ENCODE measurements at places on chromosomes 2 and 18. TPM values are rescaled to one million over a fixed set of nuclear protein-coding genes. Genes with fewer than 3 reads are reported as not detected.
A peak's percentile ranks its signal among the peaks of the same experiment; 100 is the strongest.

SLC5A7 gene
- total RNA-seq, result not detected

IHH gene
- not detected for total RNA-seq

DSC3 gene
- total RNA-seq, result 0.02 TPM

ALPP gene
- total RNA-seq, result 1.5 TPM

MRO gene
- total RNA-seq, result 1.2 TPM

ACKR3 gene
- 1.0 TPM for total RNA-seq

KCNG2 gene
- not detected for total RNA-seq

ST8SIA5 gene
- total RNA-seq, result 0.48 TPM

TEX44 gene
- not detected for total RNA-seq

SCYGR2 gene
- total RNA-seq, result not detected

TXNDC2 gene
- 0.29 TPM for total RNA-seq

DNA sequence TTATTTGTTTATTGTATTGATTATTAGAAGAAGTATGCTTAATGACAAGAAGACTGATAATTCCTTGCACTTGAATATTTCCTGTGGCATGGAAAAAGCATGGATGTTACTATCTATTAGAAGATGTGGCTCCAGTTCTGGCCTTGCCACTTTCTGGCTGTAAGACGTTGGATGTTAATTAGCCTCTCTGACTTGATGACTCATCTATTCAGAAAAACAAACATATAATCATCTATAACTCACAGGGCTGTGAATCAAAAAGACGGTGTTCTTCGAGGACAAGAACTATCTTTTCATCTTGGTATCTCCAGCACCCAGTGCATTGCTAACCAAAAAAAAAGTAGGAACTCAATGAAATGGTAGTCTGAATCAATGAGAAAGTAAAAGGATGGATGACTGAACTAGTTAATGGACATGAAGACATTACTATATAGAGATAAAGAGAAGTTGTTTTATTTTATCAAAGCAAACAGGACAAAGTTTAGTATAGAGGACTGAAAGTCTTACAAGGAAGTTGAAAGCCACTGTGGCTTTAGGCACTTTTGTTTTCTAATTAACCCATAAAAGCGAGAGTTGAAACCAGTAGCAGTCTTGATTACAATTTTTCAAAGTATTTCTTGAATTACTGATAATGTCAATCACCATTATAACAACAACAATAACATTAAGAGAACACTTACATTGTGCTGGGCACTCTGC is 145.3 kb downstream of the RND3 start:
- no peak for DNase-seq

- DNase-seq, result no peak
These were observed 23.1 kb downstream of the APOB start for GRCh38 chr2:21020668-21021288.

GRCh38 chr2:223772363-223772762 is 65.0 kb downstream of the AP1S3 start:
- no peak for DNase-seq

DNA sequence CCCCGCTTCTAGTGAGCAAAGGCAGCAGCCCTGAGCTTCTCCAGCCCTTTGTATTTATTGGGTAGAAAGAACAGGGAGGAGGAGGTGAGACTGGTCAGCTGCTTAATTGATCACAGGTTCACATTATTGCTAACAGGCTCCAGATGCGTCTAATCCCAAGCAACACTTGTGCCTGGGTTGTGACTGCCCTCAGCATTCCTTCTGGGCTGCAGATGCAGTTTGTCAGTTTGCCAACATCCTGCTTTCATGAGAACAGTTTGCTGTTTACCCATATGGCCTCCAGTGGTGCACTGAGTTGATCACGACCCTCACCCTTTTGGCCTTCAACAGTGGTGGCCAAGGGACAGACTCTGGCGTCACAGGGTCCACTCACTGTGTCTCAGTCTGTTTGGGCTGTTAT is 159.5 kb upstream of the ZNF516 start:
- no peak for DNase-seq

DNA sequence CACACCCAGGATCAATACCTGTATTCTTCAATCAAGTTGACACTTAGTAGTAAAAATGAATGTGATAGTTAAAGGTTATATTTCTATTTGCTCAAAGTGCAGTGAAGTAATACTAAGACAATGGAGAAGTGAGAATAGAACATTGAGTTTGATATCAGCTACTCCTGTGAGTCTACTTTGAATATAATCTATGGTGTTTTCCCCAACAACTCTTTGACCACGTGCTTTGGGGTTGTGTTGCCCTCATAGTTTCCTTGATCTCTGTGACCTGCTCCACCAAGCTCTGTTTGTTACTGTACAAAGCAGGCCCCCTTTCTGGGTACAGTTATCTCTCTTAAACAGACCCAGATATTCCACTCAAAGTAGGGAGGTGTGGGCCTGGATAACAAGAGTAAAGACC is 222.9 kb downstream of the GALR1 start:
- no peak for DNase-seq

DNA sequence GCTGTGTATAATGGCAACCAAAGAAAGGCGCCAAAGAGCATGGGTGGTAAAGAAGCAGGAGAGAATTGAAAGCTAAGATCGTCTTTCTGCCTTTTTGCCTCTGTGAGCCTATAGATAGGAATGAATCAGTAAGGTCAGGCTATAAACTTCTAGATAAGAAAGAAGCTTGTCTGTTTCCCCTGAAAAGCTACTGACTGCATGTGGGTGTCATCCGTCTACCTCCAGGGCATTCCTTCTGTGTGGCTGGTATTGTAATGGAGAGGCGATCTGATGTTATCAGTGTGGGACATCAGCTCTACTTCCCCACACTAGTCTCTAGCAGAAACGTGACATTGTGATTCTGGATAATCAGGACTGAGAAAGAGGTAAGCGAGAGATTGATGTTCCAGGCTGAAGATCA is 63.4 kb upstream of the PLA2R1 start:
- DNase-seq, result no peak

- DNase-seq, result no peak
These were observed 318.0 kb upstream of the NRP2 start for GRCh38 chr2:205364261-205364660.

DNA sequence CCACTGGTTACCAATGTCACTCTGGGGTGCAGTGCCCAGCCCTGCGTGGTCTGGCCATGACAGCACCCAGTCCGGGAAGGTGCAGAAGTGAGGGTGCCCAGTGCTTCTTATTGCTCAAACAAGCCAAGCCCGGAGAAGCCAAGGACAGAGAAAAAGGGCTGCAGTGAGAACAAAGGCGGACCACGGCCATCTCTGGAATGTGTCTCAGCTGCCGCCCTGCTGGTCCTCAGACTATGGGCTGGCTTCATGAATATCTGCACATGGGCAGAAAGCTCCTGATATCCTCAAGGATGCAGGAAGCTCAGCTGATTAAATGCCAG is 28.7 kb downstream of the COPS9 start:
- DNase-seq, result no peak

DNA sequence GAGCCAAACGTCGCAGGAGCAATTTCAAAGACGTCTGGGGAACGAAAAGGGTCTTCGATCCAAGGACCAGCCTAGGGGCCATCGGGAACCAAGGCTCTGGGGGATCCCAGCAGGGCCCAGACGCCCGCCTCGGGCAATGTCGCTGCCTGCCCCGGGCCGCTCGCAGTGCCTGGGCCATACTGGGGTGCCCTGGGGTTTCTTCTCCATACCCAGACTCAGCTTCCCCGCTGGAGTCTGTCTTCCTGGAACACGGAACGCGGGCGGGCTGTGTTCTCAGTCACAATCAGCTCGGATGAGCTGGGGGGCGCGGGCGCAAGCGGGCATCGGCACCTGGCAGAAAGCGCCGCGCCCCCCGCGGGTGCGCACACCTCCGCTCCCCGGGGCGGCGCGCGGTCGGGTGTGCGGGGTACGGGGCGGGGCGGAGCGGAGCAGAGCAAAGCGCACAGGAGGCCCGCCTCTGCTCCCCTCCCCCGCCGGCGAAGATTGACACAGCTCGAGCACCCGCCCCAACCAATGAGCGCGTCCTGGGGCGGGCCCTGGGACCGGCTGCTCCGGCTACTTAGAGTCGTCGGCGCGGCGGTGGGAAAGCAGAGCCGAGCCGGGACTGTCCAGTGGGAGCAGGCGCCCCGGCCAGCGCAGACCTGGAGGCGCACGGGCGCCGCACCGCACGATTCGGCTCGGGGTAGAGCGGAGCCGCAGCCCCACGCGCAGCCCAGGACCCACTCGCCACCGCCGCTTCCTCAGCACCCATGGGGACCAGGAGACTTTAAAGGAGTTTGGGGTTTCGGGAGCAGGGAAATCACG is at the start of gene LRATD1:
TSS of gene LRATD1 (plus strand) at position 585 of the 804 bp plus-strand sequence. CDS start 1,263 bp downstream, outside the sequence.
- peak; percentile 53 for DNase-seq

DNA sequence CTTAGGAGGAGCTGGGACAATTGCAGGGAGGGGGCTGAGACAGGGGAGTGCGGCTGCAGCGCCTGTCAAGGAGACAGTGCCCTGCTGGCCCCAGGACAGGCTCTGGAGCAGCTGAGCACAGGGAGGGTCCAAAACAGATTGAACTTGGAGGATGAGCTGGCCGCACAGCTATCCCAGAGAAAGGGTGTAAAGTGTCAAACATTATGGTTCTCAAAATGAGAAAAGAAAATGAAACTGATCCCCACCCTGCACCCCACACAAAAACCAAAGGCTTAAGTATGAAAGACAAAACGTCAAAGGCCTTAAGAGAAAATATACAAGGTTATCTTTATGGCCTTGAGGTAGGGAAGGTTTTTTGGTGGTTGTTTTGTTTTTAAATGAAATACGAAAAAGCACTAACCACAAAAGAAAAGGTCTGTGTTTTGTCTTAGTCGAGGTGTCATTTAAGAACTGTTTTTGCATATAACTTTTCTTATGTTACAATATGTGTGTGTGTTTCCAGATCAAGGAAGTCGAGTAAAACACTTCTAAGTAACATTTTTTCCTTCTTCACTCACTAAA is 111.8 kb downstream of the HDAC4 start:
- no peak for DNase-seq

GRCh38 chr2:231932985-231933915 is 7.1 kb upstream of the NPPC start:
- no peak for DNase-seq

DNA sequence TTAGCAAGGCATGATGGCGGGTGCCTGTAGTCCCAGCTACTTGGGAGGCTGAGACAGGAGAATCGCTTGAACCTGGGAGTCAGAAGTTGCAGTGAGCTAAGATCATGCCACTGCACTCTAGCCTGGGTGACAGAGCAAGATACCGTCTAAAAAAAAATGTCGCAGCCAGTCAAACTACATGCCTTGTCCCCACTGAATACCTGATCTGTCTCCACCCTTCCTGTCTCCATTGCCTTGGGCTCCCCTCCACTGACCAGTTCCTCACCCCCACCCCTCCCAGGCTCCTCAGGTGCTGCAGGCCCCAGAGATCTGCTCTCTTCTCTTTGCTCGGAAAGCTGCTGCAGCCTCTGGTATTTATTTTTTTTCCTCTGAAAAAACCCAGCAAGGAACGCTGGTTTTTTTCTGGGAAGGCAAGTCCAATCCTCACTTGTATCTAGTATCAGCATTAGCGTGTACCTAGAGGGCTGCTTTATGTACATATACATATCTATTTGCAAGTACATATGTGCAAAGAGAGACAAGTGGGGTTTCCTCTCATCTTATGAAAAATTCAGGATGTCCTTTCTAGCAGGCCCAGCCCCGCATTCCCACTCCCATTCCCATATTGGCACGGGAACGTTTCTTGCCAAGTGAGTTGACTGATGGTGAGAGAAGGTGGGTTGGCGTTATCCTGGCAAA is 4.4 kb downstream of the PSD4 start:
- DNase-seq, result no peak

GRCh38 chr2:28956415-28956826 is 24.7 kb upstream of the TOGARAM2 start:
- peak; percentile 21 for DNase-seq

- peak; percentile 63 for DNase-seq
These were observed 25.0 kb upstream of the COPS8 start for GRCh38 chr2:237060534-237061312.

GRCh38 chr2:26651470-26651771 is 10.3 kb upstream of the CIB4 start:
- DNase-seq, result no peak

DNA sequence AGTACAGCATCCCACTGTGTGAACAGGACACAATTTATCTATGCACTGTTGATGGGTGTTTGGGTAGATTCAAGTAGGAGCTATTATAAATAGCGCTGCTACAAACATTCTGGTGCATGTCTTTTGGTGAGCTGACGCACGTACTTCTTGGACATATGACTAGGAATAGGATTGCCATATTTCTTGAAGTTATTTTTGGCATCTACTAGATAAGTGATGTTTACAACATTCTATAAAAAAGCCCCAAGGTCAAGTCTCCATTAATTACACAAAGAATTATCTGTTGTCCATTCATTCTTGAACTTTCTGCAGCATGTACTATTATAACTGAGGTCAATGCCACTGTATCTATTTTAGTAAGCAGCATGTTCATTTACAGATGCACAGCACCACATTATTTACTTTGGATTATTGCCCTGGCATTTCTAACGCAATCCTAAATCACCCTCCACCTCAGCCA is 225.5 kb upstream of the TMEM200C start:
- no peak for DNase-seq

DNA sequence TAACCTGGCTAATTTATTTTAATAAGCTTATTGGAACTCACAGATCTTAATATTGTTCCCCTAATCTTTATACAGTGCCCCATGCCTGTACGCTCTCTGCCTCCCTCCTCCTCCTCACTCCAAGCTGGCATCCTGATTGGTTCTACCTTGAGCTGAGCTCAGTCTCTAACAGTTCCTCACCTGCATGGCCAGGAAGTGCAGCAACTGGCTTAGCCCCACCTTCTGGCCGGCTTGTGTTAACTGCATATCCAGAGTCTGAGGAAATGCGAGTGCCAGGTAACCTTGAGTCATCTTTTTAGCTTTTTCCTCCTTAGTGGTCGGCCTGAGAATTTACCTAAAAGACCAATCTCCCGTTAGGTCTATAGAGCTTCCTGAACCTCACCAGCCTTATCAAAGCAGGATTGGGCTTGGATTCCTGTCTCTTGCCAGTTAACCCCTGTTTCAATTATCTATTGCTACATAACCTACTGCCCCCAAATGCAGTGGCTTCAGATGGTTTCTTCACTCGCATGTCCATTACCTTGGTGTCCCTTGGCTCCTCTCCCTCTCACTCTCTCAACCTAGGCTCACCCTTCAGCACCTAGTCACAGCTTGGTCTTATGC is 89.5 kb upstream of the STK39 start:
- DNase-seq, result peak; percentile 25

All from H4 (cell line).